Smooth muscle cell of the brain vasculature (primary cell): ENCODE measurements at places on chromosomes 13 and 19.

DNA sequence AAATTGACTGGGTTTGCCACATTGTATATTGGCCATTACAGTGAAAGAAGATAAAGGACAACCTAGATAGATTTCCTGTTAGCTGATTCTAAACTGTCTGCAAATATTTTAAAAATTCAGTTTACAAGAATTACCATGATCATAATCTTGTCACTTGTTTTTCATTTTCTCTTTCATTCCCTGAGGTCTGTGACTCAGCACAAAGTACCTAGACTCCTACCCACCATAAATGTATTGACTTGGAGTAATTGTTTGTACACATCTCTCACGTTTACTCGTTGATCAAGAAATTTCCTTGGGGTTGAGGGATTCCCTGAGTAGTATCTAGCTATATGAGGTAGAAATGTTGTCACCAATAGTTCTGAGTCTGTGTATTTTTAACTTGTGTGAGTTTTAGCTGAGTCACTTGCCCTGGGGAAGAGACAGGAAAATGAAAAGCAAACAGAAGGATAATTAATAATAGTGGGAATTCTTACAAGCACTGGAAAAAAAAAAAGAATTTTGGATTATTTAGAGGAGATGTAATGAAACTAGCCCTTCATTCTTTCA lies 299.2 kb upstream of the DACH1 start:
- DNase-seq = no peak

GRCh38 chr13:30715372-30715756 lies 20.0 kb upstream of the ALOX5AP start:
- DNase-seq = no peak

DNA sequence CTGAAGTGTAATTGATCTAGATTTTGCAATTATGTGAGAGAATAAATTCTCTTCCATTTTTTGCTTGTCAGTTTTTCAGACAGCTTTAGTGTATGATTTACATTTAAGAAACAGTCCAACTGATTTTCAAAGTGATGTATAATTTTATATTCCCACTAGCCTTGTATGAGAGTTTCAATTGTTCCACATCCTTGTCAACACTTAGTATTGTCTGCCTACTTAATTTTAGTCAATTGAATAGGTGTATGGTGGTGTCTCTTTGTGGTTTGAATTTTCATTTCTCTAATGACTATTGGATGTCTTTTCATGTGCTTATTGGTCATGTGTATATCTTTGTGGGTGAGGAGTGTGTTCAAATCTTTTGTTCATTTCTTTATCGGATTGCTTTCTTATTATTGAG lies 49.4 kb upstream of the SPRY2 start:
- DNase-seq = no peak

DNA sequence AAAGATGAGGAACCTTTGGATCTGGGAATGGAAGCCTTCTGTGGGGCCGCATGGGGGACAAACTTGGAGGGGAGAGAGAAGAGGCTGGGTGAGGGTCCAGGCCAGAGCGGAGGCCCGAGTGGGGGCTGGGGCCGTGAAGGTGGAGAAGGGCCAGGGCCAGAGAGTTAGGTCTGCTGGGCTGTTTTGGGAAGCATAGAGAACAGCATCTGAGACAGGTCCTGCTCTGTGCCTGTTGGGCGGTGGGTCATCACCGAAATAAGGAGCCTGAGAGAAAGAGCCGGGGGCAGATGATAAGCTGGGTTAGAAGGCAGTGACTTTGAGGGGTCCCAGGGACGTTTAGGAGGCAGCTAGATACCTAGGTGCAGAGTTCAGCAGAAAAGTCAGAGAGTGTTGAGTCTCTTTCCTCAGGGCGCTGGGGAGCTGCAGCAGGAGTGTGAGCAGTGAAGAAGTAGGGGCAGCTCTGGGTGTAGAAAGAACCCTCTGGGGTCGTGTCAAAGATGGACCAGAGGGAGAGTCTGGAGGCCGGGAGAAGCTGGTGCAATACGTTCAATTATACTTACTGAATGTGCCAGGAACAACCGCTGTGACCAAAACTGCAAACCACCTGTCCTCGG lies 2.7 kb downstream of the SPACA6 start:
- no peak for DNase-seq

- DNase-seq = no peak
These were observed 1244.2 kb downstream of the DIAPH3 start for GRCh38 chr13:58919551-58919950.

DNA sequence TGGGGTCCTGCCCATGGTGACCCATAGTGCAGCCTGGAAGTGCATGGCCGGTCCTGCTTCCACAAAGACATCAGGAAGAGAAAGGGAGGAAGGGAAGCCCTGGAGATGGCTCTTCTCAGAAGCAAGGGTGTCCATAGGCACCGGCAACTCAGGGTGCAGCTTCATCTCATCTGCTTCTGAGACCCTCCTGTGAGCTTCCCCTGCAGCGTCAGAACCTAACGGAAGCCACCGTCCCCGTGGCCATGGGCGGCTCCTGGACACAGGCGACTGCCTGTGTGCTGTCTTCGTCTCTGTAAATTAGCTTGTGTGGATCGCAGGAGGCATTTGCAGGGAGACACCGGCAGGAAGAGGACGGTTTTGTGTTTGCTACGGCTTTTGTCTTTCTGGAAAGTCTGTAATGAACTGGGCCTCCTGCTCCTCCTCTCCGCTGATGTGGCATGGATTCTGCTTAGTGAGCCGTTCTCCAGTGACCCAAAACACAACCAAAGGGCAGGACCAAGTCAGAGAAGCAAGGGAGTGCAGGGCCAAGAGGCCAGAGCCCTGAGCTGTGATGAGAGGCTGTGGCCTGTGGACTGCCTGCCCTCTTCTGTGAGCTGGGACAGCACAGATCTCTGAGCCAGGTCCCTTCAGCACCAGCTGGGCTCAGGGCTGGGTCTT lies 2.5 kb downstream of the ATP4B start:
- no peak for DNase-seq

- no peak for DNase-seq
These were observed 14.5 kb downstream of the KPNA3 start for GRCh38 chr13:49777746-49778614.

DNA sequence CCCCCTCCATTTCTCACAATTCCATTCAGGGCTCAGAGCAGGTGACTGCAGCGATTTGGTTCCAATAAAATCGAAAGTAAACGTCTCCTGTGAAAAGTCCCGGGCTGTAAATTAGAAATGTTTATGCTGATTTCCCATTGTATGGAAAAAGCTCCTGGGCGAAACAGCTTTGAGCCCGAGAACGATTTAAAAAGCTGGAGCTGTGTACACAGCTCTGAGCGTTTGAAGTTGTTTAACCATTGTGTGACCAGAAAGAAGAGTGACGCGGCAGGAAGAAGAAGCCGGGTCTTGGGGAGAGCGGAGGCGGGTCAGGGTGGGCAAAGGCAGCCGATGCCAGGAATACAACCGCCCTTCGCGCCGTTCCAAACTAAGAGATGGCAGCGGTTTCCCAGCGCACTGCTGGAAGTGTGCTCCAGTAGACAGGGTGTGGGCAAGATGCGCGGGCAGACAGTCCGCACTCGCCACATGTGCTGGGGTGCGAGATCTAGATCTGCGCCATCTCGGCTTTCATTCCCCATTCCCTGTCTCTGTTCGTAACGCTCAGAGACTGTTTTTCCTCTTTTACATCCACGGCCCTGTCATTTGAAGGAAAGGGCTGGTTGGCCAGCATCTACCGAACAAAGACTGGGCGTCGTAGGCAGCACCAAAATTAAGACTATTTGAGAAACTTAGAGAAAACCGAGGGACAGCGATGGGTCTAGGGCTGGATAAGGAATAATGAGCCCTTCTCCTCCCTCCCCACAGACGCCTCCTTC lies 960 bp upstream of the GSX1 start:
- no peak for DNase-seq

GRCh38 chr19:21398851-21399250 lies 1.9 kb downstream of the ZNF493 start:
- no peak for DNase-seq

- no peak for DNase-seq
These were observed 5.6 kb upstream of the GPR42 start for GRCh38 chr19:35365303-35365702.

GRCh38 chr19:13441810-13442512 lies 64.3 kb downstream of the CACNA1A start:
- DNase-seq = peak; percentile 7

DNA sequence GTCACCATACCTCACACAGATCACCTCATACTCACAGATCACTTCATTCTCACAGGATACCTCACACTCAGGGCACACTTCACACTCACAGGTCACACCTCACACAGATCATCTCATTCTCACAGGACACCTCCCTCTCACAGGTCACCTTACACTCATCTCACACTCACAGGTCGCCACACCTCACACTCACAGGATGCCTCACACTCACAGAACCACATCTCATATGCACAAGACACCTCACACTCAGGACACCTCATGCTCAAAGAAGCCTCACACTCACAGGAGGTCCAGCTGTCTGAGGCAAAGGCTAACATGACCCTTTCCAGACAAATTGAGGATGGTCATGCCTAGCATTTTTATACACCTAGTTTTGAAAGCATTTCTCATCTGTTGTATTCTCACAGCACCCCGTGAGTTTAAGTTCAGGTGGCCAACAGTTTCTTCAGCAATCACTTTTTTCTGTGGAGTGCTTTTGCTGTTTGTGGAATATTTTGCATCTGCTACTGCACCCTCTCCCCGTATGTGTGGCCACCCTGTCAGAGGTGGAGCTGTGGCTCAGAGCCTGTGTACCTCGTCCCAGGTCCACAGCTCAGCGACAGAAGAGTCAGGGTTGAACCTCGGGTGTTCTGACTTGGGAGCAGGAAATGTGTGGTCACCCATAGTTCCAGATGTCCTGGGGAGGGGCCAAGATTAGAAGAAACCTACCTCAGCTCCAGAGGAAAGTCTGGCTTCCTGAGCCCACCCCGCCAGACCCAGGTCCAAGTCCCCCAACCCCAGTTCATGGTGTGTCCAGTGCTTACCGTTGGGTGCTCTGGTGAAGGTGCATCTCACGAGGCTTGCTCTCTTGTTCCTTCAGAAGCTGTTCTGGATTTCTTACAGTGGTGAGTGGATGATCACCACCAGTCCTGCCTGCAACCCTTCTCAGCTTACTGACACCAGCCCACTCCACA lies 7.6 kb downstream of the F7 start:
- no peak for DNase-seq

GRCh38 chr13:110628952-110629701 lies 13.8 kb downstream of the NAXD start:
- no peak for DNase-seq

DNA sequence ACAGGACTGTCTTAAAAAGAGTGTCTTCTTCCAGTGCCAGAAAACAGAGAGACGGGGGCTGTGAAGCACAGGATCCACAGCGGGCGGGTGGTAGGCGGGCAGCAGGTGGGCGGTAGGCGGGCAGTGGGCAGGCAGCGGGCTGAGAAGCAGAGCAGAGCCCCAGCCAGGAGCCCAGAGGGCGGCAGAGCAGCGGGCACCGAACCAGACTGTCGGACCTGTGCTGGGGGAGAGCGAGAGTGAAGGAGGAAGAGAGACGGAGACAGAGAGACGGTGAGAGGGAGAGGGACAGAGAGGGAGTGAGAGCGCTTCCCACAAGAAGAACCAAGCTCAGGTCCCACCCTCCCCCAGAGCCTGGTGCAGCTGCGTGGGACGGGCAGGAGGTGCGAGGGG lies 30.3 kb downstream of the RASA3 start:
- no peak for DNase-seq

GRCh38 chr19:29323021-29323430 lies 110.1 kb upstream of the UQCRFS1 start:
- no peak for DNase-seq

GRCh38 chr19:53991224-53992113 lies at the start of gene CACNG6:
Gene CACNG6 (plus strand): TSS chr19:53991637. CDS start chr19:53992878, 1,241 bp downstream.
- DNase-seq = no peak

GRCh38 chr13:42981317-42981716 lies 10.7 kb downstream of the EPSTI1 start:
- no peak for DNase-seq

- DNase-seq = no peak
These were observed 221.5 kb upstream of the NBEA start for GRCh38 chr13:34720618-34721017.
